ENCODE measurements at places on chromosomes 2 and 18. TPM values are rescaled to one million over a fixed set of nuclear protein-coding genes. Genes with fewer than 3 reads are reported as not detected.

- DNase-seq, result no peak
These were observed 41.9 kb downstream of the ZNF521 start for GRCh38 chr18:25310045-25310444.

GRCh38 chr2:177175917-177176668, 36.5 kb upstream of the HNRNPA3 start:
- DNase-seq, result no peak

DNA sequence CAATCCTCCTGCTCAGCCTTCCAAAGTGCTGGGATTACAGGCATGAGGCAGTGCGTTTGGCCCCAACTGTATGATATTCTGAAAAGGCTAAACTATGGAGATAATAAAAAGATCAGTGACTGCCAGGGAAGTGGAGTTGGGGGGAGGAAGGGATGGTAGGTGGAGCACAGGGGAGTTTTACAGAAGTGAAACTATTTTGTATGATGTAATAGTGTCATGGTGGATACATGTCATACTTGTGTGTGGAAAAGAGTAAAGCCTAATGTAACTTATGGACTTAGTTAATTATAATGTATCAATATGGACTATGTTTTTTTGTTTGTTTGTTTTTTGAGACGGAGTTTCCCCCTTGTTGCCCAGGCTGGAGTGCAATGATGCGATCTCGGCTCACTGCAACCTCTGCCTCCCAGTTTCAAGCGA, 2.9 kb upstream of the GGCX start:
- DNase-seq, result no peak

GRCh38 chr2:64952096-64952495, 37.1 kb upstream of the SLC1A4 start:
- DNase-seq, result no peak

DNA sequence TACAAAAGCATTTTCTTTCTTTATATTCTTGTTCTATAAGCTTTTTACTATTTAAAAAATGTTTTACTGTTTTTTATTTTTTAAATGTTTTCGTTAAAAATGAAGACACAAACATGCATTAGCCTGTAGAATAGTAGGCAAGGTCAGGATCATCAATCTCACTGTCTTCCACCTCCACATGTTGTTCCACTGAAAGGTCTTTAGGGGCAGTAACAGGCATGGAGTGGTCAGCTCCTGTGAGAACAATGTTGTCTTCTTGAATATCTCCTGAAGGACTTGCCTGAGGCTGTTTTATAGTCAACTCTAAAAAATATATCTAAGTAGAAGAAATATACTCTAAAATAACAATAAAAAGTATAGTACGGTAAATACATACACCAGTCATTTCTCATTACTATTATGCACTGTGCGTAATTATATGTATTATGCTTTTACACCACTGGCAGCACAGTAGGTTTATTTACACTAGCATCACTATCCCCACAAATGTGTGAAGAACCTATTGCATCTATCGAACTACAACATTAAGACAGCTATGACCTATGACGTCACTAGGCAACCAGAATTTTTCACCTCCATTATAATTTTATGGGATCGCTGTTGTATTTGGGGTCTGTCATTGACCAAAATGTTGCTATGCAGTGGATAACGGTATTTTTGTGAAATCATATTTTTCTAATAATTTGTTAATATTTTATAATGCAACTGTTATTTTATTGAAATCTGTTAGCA, 764.3 kb downstream of the METTL4 start:
- DNase-seq, result no peak

DNA sequence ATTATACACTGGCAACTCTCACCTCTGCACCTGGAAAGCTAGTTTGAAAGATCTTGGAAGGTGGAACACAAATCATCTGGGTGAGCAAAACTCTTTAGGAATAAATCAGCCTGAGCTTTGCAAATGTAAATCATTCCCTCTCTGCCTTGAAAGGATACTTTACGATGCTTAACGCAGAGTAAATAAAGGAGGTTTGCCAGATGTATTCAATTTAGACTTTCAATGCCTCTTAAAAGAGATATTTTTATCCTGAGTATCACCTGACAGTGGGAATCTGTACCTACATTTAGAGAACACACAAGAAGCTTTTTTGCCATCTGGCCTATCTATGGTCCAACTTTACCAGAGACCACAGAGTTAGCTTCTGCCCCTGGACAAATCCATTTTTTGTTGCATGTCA, 983.2 kb upstream of the CDH2 start:
- no peak for DNase-seq

DNA sequence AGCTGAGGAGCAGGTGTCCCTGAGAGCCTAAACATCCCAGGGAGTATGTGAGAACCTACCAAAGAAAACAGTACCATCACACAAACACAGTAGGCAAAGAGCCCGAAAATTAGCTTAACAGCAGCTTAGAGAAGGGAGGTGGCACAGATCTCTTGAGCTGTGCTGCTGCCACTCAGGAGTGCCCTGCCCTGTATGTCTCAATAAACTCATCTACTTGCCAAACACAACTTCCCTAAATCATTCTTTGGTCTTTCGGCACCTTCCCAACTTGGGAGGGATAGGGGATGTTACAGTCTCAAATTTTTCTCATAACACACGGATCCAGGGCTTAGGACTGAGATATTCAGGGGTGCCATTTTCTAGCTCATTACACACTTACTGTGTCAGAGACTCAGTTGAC, 45.3 kb upstream of the C1D start:
- no peak for DNase-seq

- DNase-seq, result no peak
These were observed 35.6 kb upstream of the ASB1 start for GRCh38 chr2:238391042-238391689.

LRP1B gene
- 1.2 TPM for total RNA-seq

GRCh38 chr18:8847066-8847755, 141.9 kb downstream of the MTCL1 start:
- DNase-seq, result no peak

DNA sequence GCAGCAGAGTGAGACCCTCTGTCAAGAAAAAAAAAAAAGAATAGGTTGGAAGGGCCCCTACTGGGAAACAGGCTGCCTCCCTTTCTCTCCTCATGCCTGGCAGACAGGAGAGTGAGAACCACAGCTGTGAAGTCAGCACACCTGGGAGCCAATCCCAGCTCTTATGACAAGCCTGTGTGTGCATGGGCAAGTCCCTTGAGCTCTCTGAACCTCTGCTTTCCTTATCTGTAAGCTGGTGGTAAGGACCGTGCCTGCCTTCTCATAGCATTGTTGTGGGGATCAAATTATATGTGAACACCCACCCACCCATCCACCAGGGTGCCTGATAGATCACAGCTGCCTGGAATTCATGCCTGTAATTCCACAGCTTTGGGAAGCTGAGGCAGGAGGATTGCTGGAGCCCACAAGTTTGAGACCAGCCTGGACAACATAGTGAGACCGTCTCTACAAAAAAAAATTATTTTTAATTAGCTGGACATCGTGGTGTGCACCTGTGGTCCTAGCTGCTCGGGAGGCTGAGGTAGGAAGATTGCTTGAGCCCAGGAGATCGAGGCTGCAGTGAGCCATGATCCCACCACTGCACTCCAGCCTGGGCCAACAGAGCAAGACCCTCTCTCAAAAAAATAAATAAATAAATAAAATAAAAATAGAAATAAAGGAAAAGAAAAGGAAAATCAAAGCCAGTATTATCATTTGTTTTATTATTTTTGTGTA, 66.9 kb upstream of the MCFD2 start:
- no peak for DNase-seq

ERBB4 gene
- 32.8 TPM for total RNA-seq

DNA sequence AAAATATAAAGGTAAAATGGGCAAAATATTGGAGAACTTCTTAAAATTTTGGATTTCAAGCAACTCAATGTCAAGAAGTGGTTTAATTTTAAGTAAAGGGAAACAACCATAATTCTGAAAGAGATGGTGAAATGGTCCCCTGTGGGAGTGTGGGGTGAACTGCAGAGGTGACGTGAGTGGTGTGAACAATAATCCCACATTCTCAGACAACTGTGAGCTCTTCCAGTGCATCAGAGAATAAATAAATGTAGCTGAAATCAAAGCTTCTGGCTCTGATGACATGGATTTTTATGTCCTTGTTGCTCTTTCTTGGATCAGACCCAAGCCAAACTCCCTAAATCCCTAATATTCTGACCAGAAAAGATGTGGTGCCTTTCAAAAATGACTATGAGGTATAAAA, 672.7 kb downstream of the ZEB2 start:
- DNase-seq, result no peak

DNA sequence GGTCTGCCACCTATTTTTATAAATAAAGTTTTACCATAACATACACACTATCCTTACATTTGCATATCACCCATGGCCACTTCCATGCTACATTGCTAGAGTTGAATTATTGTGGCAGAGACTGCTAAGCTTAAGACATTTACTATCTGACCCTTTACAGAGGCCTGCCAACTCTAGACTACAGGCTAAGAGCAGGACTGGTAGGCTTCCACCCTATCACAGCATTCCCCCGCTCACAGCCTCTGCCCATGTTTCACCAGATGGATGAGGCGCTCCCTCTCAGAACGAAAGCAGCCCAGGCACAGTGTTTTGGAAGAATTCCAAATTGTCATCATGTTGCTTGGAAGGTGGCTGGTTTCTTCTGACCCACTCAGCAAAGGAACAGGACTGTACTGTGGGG, 91.7 kb upstream of the SLC35G4 start:
- DNase-seq, result no peak

GRCh38 chr2:206983161-206983859, 44.0 kb downstream of the CPO start:
- DNase-seq, result no peak

- DNase-seq, result no peak
These were observed 113.9 kb downstream of the MYO1B start for GRCh38 chr2:191359133-191359532.

SNORC gene
- 8.0 TPM for total RNA-seq

- DNase-seq, result no peak
These were observed 100.4 kb upstream of the FZD5 start for GRCh38 chr2:207869784-207870778.

- DNase-seq, result no peak
These were observed 133.4 kb upstream of the AGAP1 start for GRCh38 chr2:235360446-235360845.
